Stimulated activated CD4-positive, alpha-beta T cell treated with anti-CD3 and anti-CD28 coated beads, Interleukin-1b, Interleukin-23, amount 100 ng/mL, for 48 hours (primary cell): ENCODE measurements at places on chromosomes 16 and 17.

- no peak for DNase-seq
These were observed 252.7 kb downstream of the PMP22 start for GRCh38 chr17:15012351-15012980.

DNA sequence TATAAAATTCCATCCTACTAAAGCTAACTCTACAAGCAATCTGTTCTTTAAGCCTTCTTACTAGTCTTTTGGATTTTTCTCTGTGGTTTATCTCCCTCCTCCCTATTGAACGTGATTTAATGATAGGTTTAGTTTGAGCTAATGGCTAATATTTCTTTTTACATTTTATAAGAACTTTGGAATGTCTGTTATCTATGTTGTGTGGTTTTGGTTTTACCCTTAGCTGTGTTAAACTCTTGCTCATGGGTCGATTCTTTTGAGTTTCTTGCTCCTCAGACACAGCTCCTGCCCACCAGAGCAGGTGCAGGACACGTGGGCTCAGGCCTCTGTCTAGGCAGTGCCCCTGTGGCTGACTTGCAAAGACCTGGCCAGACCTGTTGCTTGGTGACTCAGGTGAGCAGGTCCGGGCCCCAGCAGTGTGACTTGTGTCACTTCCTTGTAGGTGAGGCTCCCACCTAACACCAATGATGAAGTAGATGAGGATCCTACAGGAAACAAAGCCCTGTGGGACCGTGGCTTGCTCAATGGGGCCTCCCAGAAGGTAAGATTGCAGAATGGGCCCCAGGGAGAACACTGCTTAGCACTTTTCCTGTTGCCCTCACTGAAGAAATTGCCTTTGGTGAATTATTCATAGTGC lies 45.1 kb downstream of the SF3B3 start:
- no peak for DNase-seq

DNA sequence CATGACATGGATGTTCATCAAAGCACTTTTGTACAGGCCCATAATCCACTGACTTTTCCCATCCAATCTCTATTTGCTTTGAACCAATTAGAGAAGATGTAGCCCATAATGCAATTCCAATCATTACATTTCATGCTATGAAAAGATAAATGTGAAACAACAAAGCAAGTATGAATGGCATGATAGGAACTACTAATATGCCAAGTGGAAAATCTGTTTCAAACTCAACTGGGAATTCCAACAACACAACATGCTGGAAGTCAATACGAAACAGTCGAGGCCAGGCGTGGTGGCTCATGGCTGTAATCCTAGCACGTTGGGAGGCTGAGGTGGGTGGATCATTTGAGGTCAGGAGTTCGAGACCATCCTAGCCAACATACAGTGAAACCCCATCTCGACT lies 39.6 kb upstream of the TMEM97 start:
- no peak for DNase-seq

- DNase-seq = no peak
These were observed 140.3 kb downstream of the SALL1 start for GRCh38 chr16:51010817-51011216.

DNA sequence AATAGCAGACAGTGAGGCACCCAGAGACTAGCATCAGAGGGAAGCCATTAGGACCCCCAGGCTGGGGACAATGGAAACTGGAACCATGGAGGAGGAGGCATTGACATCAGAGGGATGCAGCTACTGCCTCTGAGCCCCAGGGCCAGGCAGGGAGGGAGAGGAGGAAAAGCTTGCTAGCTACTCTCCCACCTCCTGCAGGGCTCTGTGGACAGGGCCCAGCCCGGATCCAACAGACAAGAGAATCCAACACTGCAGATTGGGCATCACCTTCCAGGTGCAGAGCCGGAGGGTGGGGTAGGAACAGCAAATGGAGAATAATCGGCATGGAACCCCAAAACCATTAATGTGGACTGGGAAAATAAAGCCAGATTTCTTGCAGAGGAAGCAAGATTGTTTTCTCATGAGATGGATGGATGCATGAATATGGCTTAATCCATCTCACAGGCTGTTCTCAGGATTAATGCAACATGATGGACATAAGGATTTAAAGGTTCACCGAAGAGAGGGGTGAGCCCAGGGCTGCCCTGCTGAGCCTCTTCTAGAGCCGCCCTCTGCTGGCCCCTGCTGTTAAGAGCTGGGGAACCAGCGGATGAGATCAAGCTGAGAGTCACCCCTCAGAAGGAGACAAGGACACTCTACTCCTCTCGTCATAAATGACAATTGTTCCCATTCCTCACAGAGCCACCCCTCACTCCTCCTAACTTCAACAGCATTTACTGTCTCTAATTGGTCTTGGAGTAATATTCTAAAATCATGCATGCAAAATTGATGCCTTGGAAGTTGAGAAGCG lies 48.8 kb downstream of the DNAH3 start:
- DNase-seq = no peak
